ENCODE measurements at places on chromosomes 13 and 19.

DNA sequence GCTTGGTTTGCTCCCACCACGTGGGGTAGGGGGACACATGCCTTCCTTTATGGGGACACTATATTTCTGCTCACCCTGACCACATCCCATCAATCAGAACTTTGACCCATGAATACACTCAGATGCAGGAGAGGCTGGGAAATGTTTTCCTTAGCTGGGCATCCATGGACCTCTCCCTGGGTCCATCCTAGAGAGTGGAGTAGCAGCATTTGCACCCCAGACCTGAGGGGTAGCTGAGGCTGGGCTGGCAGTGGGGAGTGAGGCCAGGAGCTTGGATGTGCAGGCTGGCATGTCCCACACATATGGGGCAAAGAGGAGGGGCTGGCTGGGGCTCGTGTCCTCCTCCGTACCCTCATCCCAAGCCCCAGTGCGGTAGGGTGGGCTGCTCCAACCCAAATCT, 152.8 kb downstream of the TM9SF2 start:
- no peak for DNase-seq

DNA sequence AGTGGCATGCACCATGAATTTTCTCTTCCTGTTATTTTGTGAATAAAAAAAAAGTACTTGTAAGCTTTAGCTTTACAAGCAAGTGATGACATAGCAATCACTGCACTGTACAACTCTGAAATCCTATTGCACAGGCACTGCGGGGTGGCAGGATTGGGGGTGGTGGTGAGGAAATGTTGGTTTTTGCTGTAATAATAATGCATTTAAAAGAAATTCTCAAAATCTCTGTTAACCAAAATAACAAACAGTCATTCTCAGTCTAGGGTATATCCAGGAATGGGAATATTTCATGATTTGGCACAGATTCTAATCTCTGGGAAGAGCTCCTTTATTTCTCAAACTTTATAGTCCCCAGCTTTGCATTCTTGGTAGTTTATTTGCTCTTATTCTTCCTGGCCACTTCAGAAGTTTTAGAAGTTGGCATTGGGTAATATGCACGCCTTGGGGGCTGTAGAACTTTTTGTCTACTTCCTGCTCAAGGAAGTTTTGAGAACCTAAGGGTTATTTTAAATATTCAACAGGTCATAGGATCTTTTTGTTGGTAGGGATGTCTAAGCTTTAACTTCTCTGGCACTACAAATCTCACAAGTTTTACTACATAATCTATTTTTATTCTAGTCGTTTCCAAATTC, 353.0 kb upstream of the KLF12 start:
- no peak for DNase-seq

- peak; percentile 49 for DNase-seq
These were observed 218.7 kb downstream of the KCTD12 start for GRCh38 chr13:76667551-76667950.

GRCh38 chr13:59701261-59701660, 462.5 kb downstream of the DIAPH3 start:
- DNase-seq = no peak

- DNase-seq = no peak
These were observed 19.4 kb downstream of the GPC5 start for GRCh38 chr13:91417660-91418325.

DNA sequence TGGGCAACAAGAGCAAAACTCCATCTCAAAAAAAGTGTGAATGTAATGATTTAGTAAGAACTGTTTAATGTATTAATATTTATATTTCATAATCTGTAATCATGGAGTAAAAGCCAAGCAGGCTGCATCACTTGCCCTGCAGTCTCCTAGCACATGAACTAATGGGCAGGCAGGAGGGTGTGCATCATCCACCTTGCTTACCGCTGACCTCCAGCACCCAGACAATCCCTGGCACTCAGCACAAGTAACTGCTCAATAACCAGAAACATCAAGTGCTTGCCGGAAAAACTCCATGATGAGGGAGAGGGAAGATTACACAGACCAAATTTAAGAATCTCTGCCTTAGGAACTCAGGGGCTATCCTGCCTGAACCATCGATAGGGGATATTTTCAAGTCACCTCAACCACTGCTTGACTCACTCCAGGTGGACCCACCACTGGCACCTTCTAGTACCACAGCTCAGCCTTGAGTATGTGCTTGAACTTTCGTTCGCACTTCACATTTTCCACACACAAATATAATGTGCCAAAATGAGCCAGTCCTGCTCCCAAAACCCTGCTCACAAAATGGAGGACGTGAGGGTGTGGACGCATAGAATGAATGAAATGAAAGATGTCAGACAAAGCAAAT, 18.6 kb downstream of the BRD4 start:
- DNase-seq = no peak

DNA sequence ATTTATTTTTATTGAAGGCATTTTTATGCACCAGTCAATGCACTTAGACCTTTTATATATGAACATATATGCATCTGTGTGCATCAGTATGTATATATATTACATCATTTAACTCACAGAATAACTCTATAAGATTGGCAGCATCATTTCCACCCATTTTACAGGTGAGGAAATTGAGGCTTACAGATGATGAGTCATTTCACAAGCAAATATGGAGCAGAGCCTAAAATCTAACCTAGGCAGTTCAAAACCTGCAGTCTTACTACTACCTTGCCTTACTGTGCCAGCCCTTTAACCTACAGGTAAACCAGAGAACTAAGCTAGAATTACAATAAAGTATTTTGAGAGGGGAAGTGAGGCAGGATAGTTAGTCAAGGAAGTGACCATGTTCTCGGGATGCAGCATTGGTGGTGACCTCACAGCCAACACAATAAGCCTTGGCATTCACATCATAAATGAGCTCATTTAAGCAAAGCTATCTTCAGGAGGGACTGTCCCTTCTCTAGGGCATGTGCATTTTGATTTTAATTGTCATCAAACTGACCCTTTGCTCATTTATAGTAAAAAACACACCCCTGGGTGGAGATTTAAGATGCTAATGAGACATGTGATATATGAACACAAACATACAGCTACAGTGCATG, 274.3 kb downstream of the DCLK1 start:
- DNase-seq = no peak

DNA sequence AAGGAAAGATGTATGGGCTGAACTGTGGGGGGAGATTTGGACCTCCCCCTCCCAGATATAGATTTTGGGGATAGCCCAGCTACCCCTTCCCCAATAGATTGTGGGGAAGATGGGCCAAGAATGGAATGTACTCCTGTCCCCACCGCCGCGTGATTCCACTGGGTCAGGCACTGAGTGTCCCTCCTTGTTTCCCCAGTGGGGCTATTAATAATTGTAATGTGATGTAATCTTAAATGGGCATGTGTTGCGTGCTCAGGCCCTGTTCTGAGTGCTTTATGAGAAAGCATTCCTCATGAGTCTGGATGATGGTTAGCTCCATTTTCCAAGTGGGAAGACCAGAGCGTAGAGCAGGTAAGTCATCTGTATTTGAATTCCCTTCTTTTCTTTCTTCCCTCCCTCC, 1.4 kb downstream of the PSMD8 start:
- DNase-seq = no peak

DNA sequence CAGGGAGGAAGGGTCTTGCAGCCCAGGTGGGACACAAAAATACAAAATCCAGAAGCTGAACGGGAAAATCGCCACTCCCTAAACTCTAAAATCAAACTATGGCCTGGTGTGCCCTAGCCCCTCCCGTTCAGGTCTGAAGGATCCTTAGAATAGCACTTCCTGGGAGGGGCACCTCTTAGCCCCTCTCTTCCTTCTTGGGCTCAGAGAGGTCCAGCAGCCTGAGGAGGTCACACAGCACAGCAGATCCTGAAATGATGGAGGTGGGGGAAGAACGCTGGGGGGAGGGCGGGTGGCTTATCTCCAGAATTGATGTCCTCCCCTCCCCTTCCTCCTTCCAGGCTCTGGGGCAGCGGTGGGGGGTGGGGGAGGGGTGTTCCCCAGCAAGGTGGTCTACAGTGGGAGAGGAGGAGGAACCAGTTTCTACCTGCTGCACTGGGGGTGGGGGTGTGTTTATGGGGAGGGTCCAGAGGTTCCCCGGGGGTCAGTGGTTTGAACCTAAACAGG, 1.9 kb downstream of the DIRAS1 start:
- DNase-seq = no peak

- DNase-seq = no peak
These were observed 174.2 kb upstream of the DACH1 start for GRCh38 chr13:72041165-72041564.

- no peak for DNase-seq
These were observed 9.2 kb downstream of the LMTK3 start for GRCh38 chr19:48502350-48503018.

DNA sequence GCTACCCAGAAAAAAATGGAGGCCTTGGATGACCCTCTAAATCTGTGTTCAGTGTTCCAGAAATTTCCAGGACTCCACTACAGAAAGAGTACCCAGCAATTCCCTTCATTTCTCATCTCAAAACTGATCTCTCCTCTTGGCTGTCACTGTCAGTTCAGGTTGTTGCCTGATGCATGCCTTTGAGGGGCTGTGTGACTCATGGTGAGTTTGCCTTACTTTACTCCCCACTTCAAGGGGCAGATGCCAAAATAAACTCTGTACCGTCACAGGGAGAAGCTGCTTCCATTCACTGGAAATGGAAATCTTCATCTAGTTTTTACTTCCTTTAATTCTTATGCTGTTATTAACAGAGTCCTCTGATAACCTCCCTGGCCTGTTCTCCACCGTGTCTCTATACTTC, 1075.0 kb downstream of the DIAPH3 start:
- no peak for DNase-seq

- DNase-seq = no peak
These were observed at the start of gene TICAM1 for GRCh38 chr19:4831304-4831978. TICAM1 (minus strand) TSS chr19:4831712; CDS start chr19:4818377, 13,335 bp downstream.

GRCh38 chr19:29454109-29454508, 71.7 kb upstream of the VSTM2B start:
- no peak for DNase-seq

DNA sequence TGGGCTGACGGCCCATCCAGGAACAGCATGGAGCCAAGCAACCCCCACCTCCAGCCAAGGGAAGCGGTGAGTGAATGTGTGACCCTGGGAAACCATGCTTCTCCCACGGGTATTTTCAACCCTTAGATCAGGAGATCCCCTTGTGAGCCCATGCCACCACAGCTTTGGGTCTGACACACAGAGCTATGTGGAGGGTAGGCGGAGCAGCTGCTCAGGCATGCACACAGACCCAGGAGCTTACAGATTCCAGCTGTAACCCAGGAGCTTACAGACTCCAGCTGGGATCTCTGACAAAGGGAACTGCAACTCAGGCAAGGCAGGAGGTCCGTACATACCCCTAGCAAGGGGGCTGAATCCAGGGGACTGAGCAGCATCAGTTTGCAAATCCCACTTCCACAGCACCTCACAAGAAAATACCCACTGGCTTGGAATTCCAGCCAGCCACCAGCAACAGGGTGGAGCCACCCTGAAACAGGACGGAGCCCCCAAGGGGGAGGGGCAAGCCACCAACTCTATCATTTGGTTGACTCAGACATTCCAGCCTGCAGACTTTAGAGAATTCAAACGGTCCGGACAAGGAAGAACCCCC, 40.8 kb upstream of the RFXAP start:
- DNase-seq = no peak

DNA sequence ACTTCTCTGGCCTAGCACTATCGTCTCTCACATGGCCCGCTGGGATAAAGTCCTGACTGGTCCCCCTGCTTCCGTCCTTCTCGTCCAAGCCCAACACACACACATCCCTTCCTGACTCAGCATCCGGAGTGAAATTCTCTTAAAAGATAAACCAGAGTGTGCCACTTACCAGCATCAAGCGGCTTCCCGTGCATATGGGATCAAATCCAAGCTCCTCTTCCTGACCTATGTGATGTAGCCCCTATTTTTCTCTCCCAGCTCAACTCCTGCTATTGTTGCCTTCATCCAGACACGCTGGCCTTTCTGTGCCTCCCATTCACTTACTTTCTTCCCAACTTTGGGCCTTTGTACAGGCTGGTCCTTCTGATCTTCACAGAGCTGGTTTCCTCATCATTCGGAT, 530.4 kb downstream of the DIAPH3 start:
- no peak for DNase-seq

- DNase-seq = peak; percentile 27
These were observed 12.7 kb downstream of the SUGT1 start for GRCh38 chr13:52665325-52665724.

DNA sequence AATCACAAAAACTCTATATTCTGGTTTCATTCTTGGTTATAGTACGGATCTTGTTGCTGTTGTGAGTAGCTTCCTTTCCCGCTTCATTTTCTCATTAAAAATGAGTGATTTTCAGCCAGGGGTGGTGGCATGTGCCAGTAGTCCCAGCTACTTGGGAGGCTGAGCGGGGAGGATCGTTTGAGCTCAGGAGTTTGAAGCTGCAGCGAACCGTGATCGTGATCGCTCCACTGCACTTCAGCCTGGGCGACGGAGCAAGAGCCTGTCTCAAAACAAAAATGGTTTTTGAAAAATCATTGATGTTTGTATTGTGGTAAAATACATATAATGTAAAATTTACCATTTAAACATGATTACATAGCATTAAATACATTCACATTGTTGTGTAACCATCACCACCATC, 71.6 kb upstream of the TM9SF2 start:
- DNase-seq = no peak

DNA sequence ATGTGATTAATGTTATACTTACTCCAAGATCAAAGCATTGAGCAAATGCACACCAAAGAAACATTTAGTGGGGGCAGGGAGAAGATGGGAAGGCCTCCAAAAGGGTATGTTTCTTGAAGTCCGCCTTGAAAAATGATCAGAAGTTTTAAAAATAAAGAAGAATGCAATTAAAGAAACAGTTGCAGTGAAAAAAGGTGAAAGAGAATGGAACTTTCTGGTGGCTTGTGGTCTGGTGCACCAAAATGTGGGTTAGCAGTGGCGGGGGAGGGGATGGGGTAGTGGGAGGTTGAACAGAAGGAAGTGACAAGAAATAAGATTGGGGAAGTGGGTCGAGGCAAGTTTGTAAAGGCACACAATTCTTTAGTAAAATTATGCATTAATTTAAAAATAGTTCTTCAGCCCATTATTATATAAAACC, 2.5 kb downstream of the LCP1 start:
- peak; percentile 81 for DNase-seq

- DNase-seq = peak; percentile 65
These were observed 12.1 kb upstream of the FKRP start for GRCh38 chr19:46733690-46734292.

All from Kasumi-1 (cell line).